Sciatic nerve (tissue), 2 donors: ENCODE measurements at places on chromosomes 6 and 20. TPM values are rescaled to one million over a fixed set of nuclear protein-coding genes. Genes with fewer than 3 reads are reported as not detected.

Gene ARID1B
- total RNA-seq = 142 TPM

Gene BCAS1
- 117 TPM for total RNA-seq

Gene TAGAP
- total RNA-seq = 8.0 TPM

Gene CASP8AP2
- 24.7 TPM for total RNA-seq

Gene FARS2
- 17.8 TPM for total RNA-seq

Gene SOX4
- total RNA-seq = 18.6 TPM

Gene CENPW
- total RNA-seq = 2.8 TPM

Gene PNPLA1
- total RNA-seq = 0.22 TPM

Gene LST1
- total RNA-seq = 17.7 TPM

Gene TDRD6
- 1.9 TPM for total RNA-seq

Gene SERPINB1
- total RNA-seq = 46.1 TPM

Gene LSM2
- 30.1 TPM for total RNA-seq

Gene NKAPL
- 2.9 TPM for total RNA-seq

Gene ANGPT4
- 0.27 TPM for total RNA-seq

Gene ULBP2
- total RNA-seq = 0.27 TPM

Gene CGA
- not detected for total RNA-seq

Gene NCOA7
- total RNA-seq = 69.0 TPM

Gene APOBEC2
- total RNA-seq = not detected

Gene ZSWIM3
- total RNA-seq = 3.8 TPM

Gene MLN
- total RNA-seq = not detected

Gene SPATA25
- total RNA-seq = 2.8 TPM

Gene SLC26A8
- total RNA-seq = 1.5 TPM

Gene CDSN
- total RNA-seq = not detected

Gene SPTLC3
- 30.1 TPM for total RNA-seq

Gene GRIK2
- total RNA-seq = 12.8 TPM

Gene C20orf204
- total RNA-seq = 2.1 TPM

Gene LAMA2
- total RNA-seq = 88.8 TPM

Gene PSORS1C1
- total RNA-seq = 0.62 TPM

Gene TP53TG5
- total RNA-seq = not detected

Gene BMP2
- 6.1 TPM for total RNA-seq

Gene BPIFB1
- total RNA-seq = 2.1 TPM

Gene SGK2
- 7.7 TPM for total RNA-seq

Gene DNAH8
- total RNA-seq = 0.13 TPM

Gene C6orf163
- 4.7 TPM for total RNA-seq

Gene FAM209A
- not detected for total RNA-seq

Gene KIF25
- 1.6 TPM for total RNA-seq

Gene QKI
- 755 TPM for total RNA-seq
